ENCODE measurements at places on chromosomes 1 and 21.

GRCh38 chr1:29391362-29391880 is 155.1 kb downstream of the PTPRU start:
- no peak for DNase-seq

DNA sequence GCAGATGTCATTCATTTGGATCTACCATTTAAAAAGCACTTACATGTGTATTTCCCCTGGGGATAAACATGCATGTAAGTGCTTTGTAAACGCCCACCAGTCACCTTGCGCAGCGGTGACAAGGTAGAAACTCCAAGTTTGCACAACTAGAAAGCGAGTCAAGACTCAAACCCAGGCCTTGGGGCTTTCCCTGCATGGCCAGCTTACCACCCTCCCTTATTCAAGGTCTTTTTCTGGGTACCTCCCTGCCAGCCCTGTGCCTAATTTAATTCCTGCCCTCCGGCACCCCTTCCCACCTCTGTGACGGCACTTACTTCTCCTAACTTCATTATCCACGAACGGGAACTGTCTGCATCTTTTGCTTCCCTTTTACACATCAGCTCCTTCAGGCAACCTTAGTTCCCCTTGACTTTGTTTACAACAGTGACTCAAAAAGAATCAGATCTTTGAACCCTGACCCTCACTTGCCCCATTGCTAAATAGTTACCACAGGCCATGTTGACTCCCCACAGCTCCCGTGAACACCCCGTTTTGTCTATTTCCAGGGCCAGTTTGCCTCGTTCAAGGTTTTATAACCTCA is 138.3 kb upstream of the ETS2 start:
- DNase-seq = no peak

- DNase-seq = no peak
Observed at GRCh38 chr1:208190784-208191183, 53.4 kb downstream of the PLXNA2 start.

DNA sequence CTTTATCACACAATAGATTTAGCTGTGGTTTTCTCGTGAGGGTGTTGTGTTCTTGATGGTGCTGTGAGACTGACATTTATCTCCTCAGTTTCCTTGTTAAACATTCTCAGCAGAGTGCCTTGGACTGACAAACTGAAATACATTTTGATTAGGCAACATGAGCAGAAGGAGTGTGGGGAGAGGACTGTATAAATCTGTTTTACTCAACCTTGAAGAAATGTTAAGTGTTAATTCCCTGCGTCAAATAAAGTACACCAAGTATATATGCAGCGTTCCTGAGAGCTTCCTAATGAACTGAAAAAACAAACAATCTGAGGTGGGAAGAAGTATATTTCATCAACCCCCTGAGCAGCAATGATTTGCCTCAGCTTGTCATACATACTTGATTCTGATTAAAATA is 540.3 kb upstream of the B3GALT2 start:
- DNase-seq = no peak

GRCh38 chr1:39573097-39573465 is 3.5 kb downstream of the PABPC4 start:
- DNase-seq = no peak

- DNase-seq = no peak
Observed at GRCh38 chr21:42905195-42905594, 12.1 kb downstream of the NDUFV3 start.

DNA sequence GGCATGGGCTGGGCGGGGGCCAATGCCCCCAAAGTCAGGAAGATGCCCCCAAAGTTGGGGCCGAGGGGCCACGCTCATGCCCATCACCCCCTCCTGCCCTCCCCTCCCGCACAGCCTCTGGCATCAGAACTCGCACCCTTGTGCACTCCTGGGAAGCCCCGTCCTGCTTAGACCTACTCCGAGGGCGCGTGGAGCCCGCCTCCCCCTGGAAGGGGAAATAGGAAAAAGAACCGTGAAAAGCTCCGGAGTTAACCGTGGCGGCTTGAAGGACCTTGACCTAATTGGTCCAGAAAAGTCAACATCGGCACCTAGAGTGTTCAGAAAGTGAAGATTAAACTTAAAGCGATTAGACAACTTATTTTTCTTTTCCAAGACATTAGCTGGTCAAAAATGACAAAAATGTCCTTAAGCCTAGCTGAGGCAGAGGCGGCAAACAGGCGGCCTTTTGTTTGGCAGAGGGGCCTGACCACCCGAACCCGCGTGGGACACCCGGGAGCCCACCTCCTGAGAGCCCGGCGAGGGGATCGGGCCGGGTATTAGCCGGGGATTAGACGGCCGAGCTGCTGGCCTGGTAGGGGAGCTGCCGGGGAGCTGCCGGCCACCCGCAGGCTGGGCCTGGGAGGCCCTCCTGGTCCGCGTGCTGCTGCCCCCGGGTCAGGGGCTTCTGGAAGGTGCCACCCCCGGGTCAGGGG is 65.5 kb downstream of the PRDM16 start:
- no peak for DNase-seq

- no peak for DNase-seq
Observed at GRCh38 chr1:62494137-62494536, 57.3 kb downstream of the USP1 start.

GRCh38 chr1:83990734-83991133 is 8.2 kb downstream of the TTLL7 start:
- no peak for DNase-seq

GRCh38 chr1:97207868-97208267 is 486.3 kb downstream of the PTBP2 start:
- DNase-seq = no peak

DNA sequence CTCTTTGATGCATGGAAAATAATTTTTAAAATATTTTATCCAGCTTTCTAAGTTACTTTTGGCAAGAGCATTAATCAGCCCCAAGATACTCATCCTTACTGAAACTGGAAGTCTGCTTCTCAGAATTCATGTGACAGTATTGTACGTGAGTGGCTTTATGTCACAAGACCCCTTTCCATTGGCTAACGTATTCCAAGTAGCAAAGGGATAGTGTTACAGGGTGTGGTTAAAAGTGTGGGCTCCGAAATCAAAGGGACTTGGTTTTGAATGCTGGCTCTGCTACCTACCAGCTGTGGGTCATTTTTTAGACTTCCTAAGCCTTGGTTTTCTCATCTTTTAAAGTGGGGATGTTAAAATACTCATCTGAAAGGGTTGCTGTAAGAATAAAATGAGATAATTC is 91.7 kb downstream of the RHOU start:
- no peak for DNase-seq

DNA sequence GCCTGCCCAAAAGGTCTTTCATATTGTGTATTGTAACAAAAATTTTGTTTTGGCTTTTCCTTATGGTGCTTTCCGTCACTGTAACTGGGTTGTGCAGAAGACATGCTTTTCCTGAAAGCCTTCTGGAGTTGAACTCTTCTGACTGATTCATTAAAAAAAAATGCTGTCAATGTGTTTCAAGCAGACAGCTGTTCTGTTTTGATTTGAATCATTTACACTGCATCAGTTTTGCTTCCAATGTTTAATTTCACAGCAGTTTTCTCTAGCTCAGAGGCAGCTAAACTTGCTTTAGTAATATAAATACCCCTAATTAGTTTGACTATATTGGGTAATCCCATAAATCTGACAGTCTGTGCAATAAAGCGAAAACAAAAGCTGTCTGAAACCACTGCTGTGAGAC is 7.9 kb downstream of the UTP11 start:
- DNase-seq = no peak

GRCh38 chr1:179127163-179127895 is 45.5 kb downstream of the TOR3A start:
- DNase-seq = no peak

DNA sequence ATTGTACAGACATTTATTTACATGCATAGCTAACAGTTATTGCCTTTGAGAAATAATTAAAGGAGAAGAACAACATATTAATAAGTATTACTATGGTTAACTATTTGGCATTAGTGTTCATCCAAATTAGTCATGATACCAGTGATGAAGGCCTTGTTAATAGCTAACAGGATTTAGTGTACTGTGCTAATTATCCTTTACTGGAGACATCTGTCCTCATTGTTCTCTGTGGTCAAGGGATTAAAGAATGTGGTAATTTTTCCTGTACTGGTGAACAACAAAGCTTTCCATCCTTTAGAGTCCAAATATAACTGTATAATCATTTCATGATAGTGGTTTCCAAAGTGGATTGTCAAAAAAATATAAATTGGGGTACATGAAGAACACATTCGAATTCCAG is 103.9 kb downstream of the ADGRL4 start:
- DNase-seq = no peak

- DNase-seq = peak; percentile 52
Observed at GRCh38 chr1:205543351-205544301, 39.2 kb downstream of the CDK18 start.

DNA sequence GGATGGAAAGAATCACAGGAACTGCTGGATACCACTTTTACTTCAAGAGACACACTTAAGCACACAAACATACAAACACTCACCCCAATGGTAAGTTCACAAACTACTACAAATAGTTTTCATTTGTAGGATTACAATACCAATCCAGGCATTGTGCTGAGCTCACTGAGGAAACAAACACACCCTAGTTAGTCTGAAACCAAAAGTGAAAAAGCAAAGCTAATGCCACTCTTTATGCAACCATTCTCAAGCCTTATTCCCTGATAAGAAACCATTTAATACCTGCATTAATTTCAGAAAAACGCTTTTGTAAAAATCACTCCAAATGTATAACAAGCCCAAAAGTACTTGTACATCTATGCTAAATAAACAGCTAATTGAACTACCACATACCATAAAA is 38.3 kb downstream of the RNF115 start:
- DNase-seq = no peak

GRCh38 chr1:87148661-87149060 is 180.0 kb upstream of the LMO4 start:
- no peak for DNase-seq

GRCh38 chr1:96145492-96145891 is 576.1 kb upstream of the PTBP2 start:
- no peak for DNase-seq

DNA sequence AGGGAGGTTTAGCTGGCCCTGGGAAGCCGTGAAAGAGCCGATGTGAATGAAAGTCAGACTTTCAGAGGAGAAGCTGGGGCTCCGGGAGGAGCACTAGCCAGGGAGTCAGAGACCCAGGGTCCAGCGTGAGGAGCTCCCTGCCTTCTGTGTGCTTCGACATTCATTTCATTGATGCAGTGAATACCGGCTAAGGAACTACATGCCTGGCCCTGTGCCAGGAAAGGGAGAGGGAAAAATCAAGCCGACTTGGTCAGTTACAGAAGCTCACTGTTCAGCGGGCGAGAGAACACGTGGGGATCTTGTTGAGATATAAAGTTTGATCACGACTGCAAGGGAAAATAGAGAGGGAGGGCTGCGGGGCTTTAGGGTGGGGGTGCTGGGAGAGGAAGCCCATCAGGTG is 76.7 kb upstream of the RUNX3 start:
- DNase-seq = no peak

DNA sequence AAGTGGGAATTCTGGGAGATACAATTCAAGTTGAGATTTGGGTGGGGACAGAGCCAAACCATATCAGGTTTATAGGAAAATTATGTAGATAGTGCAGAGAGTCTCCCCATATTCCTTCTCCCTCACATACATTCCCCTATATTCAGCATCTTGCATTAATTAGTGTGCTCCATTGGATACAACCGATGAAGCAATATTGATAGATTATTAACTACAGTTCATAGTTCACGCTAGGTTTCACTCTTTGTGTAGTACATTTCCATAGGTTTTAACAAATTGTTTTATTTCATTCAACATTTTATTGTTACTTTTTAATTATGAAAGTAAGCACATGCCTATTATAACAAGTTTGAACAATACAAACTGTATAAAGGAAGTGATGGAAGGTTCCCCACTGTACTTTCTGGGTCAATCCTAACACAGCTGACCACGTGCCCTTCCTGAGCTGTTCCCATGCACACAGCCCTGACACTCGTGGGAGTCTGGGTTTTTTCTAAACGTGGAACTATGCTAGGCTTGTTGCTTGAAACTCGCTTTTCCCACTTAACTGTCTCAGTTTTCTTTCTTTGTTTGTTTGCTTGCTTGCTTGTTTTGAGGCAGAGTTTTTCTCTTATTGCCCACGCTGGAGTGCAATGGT is 116.8 kb upstream of the TMPRSS2 start:
- no peak for DNase-seq

GRCh38 chr1:153795330-153795837 is 20.2 kb downstream of the SLC27A3 start:
- no peak for DNase-seq

- DNase-seq = no peak
Observed at GRCh38 chr1:110540891-110541685, 22.1 kb upstream of the KCNA10 start.

GRCh38 chr1:75475696-75476095 is 135.2 kb downstream of the SLC44A5 start:
- DNase-seq = no peak

- DNase-seq = no peak
Observed at GRCh38 chr1:157124855-157125254, 13.3 kb downstream of the ETV3 start.

- DNase-seq = no peak
Observed at GRCh38 chr1:214445831-214446614, 105.4 kb downstream of the PTPN14 start.

- DNase-seq = no peak
Observed at GRCh38 chr1:160366731-160367515, at the start of gene NHLH1. NHLH1 (plus strand) TSS chr1:160367071; CDS start chr1:160370732, 3,661 bp downstream.

DNA sequence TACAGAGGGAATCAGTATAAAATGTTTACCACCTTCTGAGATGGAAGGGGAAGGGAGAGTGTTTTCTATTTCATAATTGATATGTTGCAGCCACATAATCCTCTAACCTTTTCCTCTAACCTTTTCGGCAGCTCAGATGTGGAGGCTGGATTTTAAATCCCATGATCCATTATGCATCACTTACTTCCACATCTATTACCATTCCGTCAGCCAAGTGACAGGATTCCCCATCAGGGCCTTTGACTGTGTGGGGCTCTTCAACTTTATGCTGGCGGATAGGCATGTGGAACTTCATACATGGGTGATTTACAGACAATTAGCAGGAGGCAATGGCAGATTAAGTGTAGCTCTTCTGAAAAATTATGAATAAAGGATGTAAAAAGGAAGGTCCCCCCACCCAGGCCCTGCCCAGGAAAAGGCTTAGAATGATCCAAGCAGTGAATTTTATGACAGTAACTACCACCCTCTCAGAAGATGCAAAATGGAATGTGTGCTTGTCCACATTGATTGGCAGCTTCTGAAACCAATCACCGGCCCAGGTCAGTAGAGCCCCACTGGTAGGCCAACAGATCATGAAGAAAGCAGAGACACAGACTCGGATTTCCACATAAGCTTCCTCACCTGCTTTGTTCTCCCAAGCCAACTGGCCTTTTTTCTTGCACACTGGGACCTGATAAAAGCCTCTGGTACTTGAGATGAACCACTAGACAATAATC is 147.0 kb downstream of the ST6GALNAC5 start:
- DNase-seq = no peak

GRCh38 chr1:184800876-184801275 is 46.2 kb upstream of the EDEM3 start:
- DNase-seq = no peak

GRCh38 chr1:220235462-220235861 is 36.8 kb downstream of the RAB3GAP2 start:
- no peak for DNase-seq

GRCh38 chr1:39681294-39681693 is 9.4 kb upstream of the NT5C1A start:
- no peak for DNase-seq

Measured in stimulated activated CD4-positive, alpha-beta T cell treated with anti-CD3 and anti-CD28 coated beads, Interleukin-15, amount 100 ng/mL, for 24 hours (primary cell).